ENCODE measurements at places on chromosomes 3 and 15.
A peak's percentile ranks its signal among the peaks of the same experiment; 100 is the strongest.

- DNase-seq, result peak; percentile 20
These were observed 750 bp downstream of the PODXL2 start for GRCh38 chr3:127629467-127630403.

DNA sequence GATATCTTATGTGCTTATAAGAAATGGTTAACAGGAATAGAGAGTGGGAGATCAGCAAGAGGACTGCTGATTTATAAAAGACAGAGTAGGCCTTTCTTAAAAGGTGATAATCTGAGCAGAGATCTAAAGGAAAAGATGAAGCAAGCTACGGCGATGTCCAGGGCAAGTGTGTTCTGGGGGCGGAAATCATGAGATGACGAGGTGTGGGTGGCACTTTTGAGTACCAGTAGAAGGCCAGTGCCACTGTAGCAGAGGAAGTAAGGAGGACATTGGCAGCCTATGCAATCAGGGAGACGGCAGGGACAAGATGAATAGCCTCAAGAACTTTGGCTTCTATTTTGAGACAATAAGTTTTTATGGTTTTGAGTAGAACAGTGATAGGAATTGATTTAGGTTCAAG lies 492.4 kb downstream of the FHIT start:
- DNase-seq, result no peak

DNA sequence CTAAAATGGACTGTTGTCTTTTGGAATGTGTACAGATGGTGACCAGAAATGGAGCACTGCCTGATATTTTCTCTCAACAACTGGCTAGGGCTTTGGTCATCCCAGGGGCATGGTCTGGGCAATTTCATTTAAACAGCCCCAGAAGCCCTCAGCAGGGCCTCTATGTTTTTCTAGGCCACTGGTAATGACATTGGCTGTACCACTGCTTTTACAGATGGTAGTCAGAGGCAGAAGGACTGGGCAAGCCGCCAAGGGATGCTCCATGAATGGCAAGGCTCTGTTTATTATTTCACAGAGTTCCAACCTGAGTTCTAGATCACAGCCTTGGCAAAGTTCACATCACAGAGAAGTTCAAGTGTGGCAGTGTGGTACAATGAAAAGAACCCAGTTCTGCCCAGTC lies 37.0 kb upstream of the LMCD1 start:
- no peak for DNase-seq

- DNase-seq, result no peak
These were observed at the start of gene CD86 for GRCh38 chr3:122055215-122055614. Gene CD86, plus strand, starts transcription at chr3:122055362. Its CDS starts 128 bp downstream, at chr3:122055490.

GRCh38 chr3:156888176-156888575 lies 62.0 kb downstream of the LEKR1 start:
- no peak for DNase-seq

DNA sequence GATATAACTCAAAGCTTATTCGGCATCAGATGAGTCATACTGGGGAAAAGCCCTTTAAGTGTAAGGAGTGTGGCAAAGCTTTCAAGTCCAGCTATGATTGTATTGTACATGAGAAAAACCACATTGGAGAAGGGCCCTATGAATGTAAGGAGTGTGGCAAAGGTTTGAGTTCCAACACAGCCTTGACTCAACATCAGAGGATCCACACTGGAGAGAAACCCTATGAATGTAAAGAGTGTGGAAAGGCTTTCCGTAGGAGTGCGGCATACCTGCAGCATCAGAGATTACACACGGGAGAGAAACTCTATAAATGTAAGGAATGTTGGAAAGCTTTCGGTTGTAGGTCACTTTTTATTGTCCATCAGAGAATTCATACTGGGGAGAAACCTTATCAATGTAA lies 7.5 kb downstream of the ZNF621 start:
- no peak for DNase-seq

DNA sequence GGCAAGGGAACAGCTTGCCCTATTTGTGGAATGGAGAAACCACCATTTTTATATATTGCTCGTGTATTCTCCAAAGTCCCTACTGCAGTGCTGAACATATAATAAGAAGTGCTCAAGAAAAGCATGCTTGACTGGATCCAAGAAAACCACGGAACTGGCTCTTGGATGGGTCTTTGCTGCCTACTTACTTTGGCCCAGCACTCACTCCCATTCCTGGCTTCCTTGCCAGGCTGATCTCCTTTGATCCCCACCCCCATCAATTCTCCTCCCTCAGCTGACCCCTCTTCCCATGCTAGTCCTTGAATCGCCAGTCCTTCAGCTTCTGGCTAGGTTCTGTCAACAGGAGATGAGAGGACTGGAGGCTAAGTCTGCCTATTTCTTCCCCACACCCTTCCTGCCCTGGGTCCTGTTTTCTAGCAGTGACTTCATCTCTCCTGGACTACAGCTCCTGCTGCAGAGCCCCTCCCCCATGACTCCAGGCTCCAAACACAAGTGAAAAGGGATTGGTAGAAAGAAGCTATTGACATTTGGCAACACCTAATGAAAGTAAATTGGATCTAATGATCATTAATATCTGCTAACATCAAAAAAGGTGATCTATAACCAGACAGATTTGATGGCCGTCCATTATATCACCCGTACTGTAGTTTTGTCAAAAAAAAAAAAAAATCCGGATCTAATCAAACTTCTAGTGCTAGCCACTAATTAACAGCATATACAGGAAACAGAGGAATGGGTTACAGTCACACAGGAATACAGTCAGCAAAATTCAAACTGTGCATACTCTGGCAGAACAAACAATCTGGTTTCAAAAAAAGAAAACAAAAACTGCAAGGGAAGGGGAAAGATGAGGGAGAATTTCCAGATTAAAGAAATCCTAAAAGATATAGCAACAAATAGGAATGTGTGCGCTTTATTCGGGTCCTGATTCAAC lies 7.8 kb downstream of the FAM240A start:
- DNase-seq, result no peak

DNA sequence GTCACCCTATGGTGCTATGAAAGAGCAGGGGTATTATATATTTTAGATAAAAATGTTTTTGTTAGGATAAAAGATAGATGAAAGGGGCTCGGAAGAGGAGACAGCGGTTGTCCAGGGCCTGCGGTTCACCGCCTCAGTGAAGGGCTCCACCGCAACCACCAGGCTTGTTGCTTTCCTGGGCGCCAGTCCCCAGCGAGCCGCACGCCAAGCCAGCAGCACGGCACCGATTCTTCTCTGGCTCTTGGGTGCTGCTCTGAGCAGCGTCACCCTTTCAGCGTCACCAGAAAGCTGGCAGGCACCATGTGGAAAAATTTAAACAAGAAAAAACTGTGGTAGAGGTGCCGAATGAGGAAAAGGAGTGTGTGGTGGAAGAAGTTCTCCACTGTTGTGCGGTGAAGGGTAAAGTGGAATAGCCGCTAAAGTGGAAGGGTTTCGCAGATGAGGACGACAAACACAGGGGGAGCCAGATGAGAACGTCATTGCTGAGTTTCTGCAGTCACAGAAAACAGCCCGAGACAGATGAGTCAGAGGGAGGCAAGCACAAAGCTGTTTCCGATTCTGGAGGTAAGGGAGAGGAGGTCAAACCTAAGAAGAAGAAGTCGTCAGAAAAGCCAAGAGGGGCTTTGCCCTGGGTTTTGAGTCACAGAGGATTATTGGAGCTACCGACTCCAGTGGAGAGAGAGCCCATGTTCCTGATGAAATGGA lies 569.2 kb downstream of the ZBBX start:
- DNase-seq, result no peak

GRCh38 chr15:57158589-57158988 lies 217.7 kb upstream of the CGNL1 start:
- DNase-seq, result no peak

DNA sequence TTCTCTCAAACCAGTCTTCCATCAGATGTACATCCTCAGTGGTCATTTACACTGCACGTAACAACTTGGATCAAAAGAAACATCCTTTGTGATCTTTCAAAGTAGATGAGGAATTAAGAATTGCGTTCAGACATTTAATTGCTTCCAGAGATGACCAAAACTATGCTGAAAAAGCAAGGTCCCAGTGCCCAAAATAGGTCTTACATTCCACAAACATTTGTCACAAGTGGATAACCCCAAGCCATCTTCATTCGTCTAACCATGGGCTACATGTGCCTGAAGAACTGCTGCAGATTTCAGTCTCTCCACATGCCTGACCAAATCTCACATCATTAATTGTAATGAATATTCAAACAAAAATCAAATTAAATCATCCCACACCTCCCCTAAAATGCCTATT lies 273.6 kb downstream of the SHOX2 start:
- no peak for DNase-seq

DNA sequence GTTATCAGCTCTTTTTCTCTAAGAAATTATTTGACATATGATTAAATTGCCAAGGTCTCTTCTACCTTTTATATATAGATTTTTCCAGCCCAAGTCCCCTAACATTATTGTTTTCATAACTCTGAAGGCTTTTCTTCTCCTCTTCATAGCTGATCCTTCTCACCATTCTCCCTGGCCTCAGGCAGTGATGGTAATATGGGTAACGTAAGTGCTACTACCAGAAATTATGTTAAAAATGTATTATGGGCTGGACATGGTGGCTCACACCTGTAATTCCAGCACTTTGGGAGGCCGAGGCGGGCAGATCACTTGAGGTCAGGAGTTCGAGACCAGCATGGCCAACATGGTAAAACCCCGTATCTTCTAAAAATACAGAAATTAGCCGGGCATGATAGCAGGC lies 29.2 kb downstream of the BMF start:
- no peak for DNase-seq

DNA sequence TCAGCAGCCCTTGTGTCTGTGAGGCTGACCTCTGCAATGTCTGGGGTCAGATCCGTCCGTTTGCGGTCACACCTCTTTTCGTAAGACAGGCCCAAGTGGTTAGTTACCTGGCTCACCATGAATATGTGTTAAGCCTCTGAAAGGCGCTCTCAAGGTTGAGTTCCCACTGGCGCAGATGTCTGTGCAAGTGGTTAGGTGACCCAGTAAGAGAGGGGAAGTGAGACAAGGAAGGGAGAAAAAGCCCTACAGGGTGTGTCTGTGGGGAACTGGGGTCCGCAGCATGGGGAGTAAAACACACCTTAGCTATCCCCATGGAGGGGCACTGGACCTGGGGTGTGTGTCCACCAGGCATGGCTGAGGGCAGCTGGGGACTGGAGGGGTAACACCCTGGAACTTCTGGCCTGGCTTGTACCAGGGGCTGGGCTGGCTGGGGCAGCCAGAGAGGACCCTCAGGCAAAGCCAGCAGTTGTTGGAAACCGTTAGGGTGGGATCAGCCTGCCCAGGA lies 391.6 kb upstream of the PROK2 start:
- no peak for DNase-seq

DNA sequence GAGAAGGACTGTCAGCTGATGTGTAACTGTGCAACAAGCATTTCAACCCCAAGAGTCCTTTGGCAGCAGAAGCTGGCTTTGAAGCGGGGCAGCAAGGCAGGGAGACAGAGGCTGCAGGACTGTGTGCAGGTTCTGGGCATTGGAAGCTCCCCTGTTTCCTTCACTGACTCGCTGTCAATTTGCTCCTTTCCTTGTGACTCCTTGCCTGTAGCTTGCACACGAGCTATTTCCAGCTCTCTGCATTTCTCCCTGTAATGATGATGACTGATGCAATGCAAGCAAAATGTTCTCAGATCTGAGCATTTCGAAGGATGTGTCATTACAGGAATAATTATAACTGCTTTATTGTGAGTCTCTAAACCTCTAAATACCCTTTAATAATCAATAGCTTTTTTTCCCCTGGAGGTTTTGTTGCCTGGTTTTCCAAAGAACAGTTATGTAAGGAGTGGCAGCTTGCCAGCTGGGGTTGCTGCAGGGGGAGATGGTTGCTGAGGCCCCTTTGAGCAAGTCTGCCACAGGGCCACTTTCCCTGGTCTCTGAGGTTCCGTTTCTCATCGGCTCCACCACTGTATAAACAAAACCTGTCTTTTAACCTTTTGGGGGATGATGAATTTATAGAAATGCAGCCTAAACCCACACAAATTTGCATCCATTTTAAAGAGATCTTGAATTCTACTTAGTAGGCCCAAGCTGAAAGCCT lies 2.8 kb downstream of the APOD start:
- DNase-seq, result no peak

- no peak for DNase-seq
These were observed 234.2 kb downstream of the GRM7 start for GRCh38 chr3:7095116-7095515.

- no peak for DNase-seq
These were observed 29.0 kb upstream of the SLC2A2 start for GRCh38 chr3:171055336-171056178.

DNA sequence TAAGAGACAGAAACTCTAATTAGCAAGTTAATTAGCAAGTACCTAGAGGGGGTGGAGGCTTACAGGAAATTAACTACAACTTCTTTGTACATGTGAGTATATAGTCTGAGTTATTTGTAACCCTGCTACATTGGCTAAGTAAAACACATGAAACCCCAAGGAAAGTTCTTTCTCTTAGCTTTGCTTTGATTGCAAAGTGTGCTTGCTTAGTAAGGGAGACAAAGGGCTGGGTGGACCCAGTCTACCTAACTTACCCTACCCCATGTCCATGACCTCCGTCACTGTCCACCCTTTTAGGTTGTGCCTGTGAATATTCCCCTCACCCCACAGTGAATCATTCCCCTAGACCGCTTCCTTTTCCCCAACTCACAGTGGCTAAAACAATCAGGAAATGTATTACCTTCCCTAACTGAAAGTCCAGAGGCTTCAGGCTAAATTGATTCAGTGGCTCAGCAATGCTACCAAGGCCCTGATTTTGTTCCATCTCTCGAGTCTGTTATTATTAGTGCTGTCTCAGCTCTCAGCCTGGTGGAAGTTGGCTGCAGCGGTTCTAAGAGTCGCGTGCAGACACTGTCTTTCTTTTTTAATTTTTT lies 31.1 kb upstream of the RYR3 start:
- no peak for DNase-seq

- no peak for DNase-seq
These were observed 355.3 kb upstream of the ZNF385D start for GRCh38 chr3:22106213-22106896.

- DNase-seq, result no peak
These were observed 43.0 kb downstream of the RAB8B start for GRCh38 chr15:63232405-63232804.

GRCh38 chr3:187926620-187927019 lies 181.4 kb upstream of the BCL6 start:
- DNase-seq, result no peak

DNA sequence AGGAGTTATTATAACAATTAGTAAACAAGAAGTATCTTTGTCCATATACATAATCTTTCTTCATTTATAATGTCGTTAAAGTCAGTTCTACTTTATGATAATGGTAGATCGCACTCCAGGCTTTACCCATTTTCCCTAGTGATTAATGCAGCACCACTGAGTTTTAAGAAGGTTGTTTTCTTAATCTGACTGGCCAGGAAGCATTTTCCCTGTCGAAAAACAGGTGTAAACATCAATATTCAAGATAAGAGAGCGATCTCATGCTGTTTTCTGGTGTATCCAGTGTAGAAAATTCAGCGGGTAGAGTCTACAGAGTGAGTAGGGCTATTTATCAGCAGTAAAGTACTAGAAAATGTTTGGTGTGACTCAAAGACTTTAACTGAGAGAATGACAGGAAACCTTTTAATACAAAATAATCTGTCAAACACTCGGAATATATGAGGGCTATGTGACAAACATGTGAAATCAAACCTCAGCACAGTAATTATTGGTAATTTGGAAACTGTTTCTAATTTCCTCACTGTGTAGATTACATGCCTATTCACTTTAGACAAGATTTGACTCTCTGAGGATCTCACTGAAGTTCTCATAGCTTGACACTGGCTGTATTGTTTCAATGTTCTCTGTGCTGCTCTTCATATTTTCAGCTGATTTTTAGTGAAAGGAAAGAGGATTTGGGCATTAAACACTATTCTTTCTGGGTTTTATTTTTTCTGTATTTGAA lies 1013.2 kb downstream of the VGLL3 start:
- DNase-seq, result peak; percentile 13

Data from HEK293T (cell line).